Muscle of leg (tissue), 16 donors: ENCODE measurements at places on chromosomes 3 and 15. TPM values are rescaled to one million over a fixed set of nuclear protein-coding genes. Genes with fewer than 3 reads are reported as not detected.

The ROBO2 gene
- total RNA-seq, result 7.2 TPM

The ANKUB1 gene
- total RNA-seq, result not detected

The STARD9 gene
- total RNA-seq, result 18.6 TPM

The DYNLT2B gene
- 8.8 TPM for total RNA-seq

The ZNF774 gene
- total RNA-seq, result 2.3 TPM

GRCh38 chr3:128076483-128077201 lies 24.4 kb downstream of the SEC61A1 start:
- DNase-seq, result no peak

GRCh38 chr3:122660297-122660974 lies 20.2 kb upstream of the PARP14 start:
- no peak for DNase-seq

DNA sequence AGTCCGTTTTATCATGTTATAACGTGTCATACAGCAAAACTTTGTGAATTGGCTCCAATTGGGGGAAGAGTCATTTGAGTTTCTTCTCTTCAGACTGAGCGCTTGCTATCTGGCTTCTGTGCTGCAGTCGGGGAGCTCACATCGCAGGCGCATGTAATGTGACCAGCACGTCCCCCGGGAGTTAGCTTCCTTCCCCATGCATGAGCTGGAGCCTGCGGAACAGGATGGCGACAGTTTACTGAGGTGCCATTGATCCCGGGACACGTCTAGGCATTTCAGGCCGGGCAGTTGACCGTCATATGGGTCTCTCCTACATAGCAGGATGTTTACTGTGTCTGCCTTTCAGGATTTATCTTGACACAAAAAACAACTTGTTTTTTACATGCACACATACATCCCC lies 44.8 kb downstream of the CMTM8 start:
- peak; percentile 41 for DNase-seq

- DNase-seq, result no peak
These were observed 48.8 kb upstream of the SRGAP3 start for GRCh38 chr3:9298236-9298635.

GRCh38 chr3:154059833-154060232 lies 61.4 kb upstream of the ARHGEF26 start:
- peak; percentile 66 for DNase-seq

GRCh38 chr3:60953351-60953750 lies 297.9 kb downstream of the FHIT start:
- peak; percentile 71 for DNase-seq

- DNase-seq, result no peak
These were observed 55.3 kb upstream of the LEKR1 start for GRCh38 chr3:156770699-156771414.

DNA sequence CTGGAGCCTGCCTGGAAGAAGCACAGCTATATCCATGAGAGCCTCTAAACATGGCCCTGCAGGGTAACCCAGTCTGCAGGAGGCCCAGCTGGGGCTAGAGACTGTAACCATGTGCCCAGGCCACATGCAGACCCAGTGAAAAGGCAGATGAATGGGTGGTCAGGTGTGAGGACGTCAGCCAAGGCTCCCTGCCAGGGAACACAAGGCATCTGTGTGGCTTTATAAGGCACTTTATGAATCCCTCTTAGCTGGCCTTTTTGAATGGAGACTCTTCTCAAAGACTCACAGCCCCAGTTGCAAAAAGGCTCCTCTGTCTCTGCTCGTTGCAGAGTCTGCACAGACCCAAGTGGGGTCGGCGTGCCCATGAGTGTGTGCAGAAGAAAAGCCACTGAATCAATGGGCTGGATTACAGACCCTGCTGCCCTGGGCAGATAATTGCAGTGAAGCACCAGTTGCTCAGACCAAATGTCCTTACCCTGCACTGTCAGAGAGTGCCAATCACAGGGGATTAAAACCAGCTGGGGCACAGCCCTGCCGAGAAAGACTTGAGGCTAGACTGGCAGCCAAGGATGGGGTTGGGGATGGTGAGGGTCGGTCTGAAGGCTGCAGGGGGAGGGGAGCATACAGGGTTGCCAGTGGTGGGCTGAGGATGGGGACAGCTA lies 154.2 kb downstream of the RAB11A start:
- peak; percentile 83 for DNase-seq

DNA sequence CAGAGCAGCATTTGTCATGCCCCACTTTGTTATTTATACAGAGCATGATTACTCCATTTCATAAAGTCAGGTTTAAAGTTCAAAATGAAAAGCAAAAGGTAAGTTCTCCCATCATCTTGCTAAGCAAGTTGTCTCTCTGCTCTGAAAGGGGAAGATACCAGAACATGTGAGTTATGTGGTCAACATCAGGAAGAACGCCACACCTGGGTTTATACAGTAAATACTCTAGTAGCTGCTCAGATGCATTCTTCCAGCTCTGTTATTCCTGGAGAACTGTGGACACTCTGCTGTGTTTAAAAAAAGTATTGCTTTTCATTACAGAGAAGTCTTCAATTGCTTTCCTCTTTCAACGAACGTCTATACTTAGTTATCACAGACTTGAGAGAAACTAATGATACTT lies 145.7 kb downstream of the PLCL2 start:
- no peak for DNase-seq

- no peak for DNase-seq
These were observed 258.4 kb downstream of the UACA start for GRCh38 chr15:70504988-70505387.

DNA sequence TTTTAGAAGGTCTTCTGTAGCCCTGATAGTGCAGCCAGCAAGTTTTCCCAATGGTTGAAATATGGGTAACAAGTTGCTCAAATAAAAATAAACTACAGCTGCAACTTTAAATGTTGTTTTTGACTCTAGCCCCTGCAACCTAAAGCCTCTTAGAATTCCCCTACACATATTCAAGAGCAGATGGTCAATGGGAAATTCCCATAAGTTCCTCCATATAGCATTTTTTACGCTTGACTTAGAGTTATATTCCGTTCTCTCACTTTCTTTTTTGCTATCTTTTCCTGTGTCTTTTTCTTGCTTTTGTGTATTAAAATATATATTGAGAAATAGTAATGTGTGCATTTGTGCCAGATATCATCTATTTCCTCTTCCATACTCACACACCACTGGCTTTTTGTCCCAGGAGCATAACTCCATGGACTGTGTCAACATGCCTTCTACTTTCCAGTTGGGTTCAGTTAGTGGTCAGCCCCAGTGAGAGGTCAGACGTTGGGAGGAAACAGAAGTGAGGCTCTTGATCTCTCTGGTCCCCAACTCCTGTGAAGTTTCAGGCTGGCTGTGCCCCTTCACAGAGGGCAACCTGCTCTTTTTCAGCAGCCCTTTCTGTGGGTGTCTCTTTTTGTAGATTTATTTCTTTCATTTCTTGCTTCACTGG lies 63.3 kb upstream of the TP63 start:
- DNase-seq, result peak; percentile 61

GRCh38 chr3:184880276-184881019 lies 68.5 kb downstream of the VPS8 start:
- peak; percentile 12 for DNase-seq
